ENCODE measurements at places on chromosomes 11 and 22. TPM values are rescaled to one million over a fixed set of nuclear protein-coding genes. Genes with fewer than 3 reads are reported as not detected.

The KCNE3 gene
- total RNA-seq = 2.9 TPM

GRCh38 chr11:117815262-117815803 is 9.2 kb downstream of the FXYD2 start:
- peak; percentile 79 for DNase-seq

The YDJC gene
- 5.4 TPM for total RNA-seq

The MFNG gene
- 14.4 TPM for total RNA-seq

DNA sequence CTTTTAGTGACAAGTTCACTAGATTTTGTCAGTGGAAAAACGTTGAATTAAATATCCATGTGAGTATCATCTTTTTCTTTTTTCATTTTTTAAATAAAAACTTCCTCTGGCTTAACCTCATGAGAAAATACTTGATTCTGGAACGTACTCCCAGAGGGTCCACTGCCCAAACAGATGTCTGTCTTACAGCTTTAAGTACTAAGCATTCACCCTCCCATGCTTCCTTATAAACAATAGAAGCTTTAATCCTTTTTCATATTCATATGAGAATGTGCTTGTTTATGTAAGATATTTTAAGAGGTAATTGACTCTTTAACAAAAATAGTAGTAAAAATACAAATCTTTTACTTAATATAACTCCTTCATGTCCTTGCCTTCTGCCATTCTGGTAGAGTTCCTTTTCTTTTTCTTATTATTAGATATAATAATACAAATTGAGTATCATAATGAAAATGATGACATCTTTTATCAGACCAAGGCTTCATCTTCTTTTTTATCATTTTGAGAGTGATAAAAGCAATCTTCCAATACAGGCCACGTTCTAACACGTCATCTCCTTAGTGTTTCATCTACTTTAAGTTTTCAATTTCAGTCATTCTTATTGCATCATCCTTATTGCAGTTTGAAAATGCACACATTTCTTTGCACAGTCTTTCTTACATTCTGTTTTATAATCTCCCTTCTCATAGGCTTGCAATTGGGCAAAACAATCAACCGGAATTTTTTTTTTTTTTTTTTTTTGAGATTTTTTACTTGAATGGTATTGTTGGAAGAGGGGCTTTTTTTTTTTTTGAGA is 69.5 kb upstream of the MYO18B start:
- DNase-seq = no peak

The FAM83F gene
- total RNA-seq = 6.1 TPM

GRCh38 chr11:92738276-92738675 is 231.2 kb upstream of the MTNR1B start:
- DNase-seq = no peak

DNA sequence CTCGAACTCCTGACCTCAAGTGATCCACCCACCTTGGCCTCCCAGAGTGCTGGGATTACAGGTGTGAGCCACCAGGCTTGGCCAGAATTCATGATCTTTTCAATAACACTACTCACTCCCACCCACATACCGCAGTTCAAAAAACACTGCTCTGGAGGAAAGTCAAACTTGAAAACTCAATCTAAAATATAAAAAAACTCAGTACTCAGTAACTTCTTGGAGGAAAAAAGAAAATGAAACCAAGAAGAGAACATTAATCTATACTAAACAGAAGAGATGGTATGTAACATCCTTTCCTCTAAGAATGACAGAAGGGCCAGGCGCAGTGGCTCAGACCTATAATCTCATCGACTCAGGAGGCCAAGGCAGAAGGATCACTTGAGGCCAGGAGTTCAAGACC is 58.3 kb downstream of the MRTFA start:
- no peak for DNase-seq

The IGSF9B gene
- 41.7 TPM for total RNA-seq

DNA sequence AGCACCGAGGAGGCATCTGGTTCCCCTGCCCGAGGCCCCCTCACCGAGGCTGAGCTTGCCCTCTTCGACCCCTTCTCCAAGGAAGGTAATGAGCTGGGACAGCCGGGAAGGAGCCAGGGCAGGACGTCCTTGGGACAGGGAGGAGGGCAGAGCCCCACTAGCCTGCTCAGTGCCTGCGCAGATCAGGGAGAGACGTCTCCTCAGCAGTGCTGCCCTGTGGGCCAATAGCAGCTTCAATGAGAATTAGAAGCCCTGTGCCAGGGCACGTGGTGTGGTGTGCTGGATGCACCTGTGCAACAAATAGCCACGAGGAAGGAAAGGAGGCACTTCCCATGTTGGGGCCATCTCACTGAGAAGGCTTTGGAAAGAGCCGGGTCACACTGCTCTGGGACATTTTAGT is 5.4 kb upstream of the SAC3D1 start:
- DNase-seq = peak; percentile 23

The RNF214 gene
- total RNA-seq = 17.3 TPM

- no peak for DNase-seq
Observed at GRCh38 chr11:105821372-105821771, 200.7 kb downstream of the MSANTD4 start.

- DNase-seq = no peak
Observed at GRCh38 chr22:50482107-50483074, 1.0 kb downstream of the ADM2 start.

- DNase-seq = no peak
Observed at GRCh38 chr11:113279591-113279990, 34.8 kb upstream of the TTC12 start.

The PARVG gene
- total RNA-seq = 3.1 TPM

The C11orf86 gene
- total RNA-seq = not detected

The KRTAP5-7 gene
- total RNA-seq = not detected

DNA sequence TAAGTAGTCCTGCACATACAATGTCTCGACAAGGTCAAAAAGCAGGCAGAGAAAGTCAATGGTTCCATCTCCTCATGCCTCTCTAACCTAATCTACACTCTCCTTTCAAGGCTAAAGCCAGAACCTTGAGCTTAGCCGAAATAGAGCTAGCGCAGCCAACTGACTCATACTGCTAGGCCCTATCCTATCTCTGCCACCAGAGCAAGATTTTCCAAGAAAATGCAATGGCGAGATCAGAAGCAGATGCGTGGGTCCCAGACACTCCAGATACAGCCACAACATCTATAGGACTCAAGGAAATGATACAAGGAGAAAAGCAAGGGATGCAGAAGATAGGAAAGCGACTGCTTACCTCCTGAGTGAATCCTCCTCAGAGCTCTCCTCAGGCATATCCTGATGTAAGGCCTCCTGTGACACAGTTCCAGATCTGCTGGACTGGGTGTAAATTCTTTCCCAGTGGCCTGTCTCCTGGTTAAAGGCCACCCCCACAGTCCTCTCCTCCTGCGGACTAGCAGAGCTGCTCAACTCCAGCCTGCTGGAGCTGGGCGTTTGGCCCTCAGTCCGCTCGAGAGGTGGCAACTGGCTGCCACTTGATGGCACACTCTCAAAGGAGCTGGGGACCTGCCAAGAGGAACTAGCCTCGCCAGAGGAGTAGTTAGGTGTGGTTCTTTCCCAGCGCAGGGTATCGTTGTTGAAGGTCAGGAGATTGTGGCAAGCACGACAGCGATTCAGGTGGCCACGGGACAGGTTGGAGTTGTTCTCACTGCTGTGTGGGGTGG is 52.0 kb downstream of the AMBRA1 start:
- DNase-seq = no peak

GRCh38 chr11:36601155-36601554 is 3.1 kb upstream of the RAG2 start:
- DNase-seq = no peak

DNA sequence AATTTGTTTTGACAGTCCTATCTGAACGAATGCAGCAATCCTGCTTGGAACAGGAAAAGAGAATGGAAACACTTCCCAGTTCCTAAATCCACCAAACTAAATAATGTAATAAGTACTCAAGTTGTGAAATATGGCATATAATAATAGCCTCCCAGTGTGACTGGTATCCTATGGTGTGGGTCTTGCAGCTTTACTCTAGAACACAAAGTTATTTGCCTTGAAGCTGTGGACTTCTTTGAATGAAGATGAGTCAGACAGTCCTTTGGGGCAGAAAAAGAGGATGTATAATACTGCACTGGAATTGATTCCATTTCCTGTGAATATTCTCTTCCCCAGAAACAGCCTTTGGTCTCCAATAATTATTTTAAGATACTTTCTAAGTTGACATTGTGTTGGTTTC is 887.0 kb downstream of the KCNA4 start:
- DNase-seq = no peak

DNA sequence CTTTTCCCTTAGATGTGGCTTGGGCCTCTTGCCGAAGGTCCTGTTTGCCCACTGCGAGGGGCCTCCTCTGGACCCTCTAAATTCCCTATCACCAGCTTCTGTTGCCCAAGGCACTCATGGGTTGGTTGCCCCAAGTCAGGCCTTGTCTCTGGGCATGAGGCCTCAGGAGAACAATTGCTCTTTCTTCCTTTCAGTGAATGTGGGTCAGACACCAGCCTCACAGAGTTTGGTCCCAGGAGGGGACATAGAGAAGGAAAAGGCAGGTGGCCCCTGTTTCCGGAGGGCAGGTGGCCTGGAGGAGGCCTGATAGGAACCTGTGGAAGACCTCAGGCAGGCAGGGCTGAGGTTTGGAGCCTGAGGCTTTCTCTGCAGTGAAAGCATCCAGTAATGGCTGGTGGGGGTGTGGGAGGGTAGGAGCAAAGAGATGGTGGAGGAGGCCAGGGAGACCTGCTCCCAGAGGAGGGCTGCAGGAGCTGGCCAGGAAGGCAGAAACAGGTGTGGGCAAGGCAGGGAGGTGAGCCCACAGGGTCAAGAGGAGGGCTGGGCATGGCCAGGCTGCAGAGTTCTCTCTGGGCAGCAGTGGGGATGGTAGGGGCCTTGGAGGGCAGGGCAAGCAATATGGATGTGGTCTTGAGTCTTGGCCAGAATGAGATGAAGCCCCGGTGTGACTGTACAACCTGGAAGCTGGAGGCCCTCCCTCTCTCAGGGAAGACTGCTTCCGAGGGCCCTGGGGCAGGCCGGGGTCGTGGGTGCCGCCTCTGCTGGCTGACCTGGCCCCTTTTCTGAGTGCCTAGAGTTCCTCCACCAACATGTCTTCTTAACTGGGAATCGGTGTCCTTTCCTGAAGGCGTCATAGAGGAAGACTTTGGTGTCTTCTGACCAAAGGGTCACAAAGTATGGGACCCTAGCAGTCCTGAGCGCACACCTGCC is 28.0 kb upstream of the LMO1 start:
- DNase-seq = no peak

The AAMDC gene
- 139 TPM for total RNA-seq

GRCh38 chr22:42439821-42440674 is 7.8 kb upstream of the NFAM1 start:
- peak; percentile 76 for DNase-seq

DNA sequence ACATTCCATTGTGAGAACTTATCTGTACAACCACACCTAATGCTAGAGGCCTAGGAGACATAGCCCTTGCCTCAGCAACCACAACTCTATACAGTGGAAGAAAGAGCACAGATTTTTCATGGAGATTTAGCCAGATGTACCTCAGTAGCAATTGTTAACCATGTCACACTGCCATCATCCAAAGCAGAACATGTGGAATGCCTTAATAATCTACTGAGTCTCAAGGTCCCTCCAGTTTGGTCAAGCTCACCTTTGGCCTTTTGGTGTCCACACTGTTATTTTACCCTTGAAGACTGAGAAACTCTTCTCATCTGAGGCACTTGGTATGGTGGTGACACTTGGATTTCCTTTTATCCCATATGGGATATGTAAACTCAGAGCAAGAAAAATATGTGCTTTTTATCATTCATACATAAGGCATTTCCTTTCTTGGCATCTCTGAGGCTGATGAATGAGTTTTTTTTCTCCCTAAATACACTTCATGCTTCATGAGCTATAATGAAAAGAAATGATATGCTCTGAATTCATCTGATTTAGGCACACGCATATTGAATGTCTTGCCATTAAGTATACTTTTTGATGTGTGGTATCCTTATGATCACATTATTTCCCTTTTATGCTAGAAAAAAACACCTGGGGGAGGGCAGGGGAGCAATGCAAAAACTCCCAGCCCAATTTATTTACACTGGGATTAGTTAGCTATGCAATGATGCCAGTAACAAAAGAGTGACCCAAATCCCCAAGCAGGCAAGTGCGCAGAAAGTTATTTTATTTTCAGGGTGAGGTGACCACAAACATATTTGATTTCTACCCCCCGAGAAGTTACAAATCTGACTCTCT is 63.3 kb upstream of the ME3 start:
- DNase-seq = no peak

- DNase-seq = no peak
Observed at GRCh38 chr22:33515795-33516194, 404.5 kb downstream of the LARGE1 start.

GRCh38 chr11:59182457-59183151 is 10.7 kb downstream of the DTX4 start:
- no peak for DNase-seq

GRCh38 chr22:48772286-48772907 is 1055.3 kb downstream of the BRD1 start:
- DNase-seq = no peak

DNA sequence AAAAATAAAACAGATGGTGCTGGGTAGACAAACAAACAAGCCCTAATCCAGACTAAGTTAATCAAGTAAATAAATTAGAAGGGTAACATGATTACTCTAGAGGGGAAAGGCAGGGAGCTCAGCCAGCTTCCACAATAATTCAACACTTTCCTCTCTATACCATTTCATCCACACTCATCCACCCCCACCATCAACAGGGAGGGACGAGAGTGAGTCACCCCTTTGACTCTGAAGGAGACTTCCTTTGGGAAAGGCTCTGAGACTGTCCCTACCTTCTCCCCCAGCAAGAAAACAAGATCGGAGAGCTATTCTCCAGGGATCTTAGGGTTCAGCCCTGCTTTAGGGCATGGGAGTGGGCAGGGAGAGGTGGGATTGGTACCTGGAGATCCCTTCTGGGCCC is 33.1 kb downstream of the TRIM66 start:
- DNase-seq = no peak

GRCh38 chr11:93741882-93742226 is 382 bp downstream of the C11orf54 start:
- DNase-seq = no peak

GRCh38 chr11:11607772-11608171 is 14.0 kb downstream of the GALNT18 start:
- DNase-seq = no peak

GRCh38 chr11:11068113-11068512 is 210.3 kb upstream of the ZBED5 start:
- DNase-seq = no peak

The SCYL1 gene
- total RNA-seq = 55.6 TPM

The APOBEC3B gene
- total RNA-seq = 0.78 TPM

- no peak for DNase-seq
Observed at GRCh38 chr11:124769806-124770774, 8.0 kb upstream of the ESAM start.

The TTC12 gene
- 5.3 TPM for total RNA-seq

DNA sequence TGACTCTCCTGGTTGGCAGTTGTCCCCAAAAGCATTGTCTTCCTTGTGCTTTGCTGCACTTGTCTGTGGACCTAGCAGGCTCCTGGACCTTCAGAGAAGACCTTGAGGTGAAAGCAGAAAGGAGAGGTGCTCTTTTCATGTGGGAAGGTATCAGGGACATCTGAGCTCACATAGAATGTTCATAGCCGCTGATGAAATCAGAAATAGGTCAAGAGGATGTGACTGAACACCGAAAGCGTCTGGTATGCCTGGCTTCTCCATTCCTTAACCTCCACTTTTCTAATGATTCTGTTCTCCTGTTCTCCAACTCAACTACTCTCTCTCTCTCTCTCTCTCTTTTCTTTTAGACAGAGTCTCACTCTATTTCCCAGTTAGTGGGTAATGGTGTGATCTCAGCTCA is 6.2 kb upstream of the CUL5 start:
- DNase-seq = no peak

- no peak for DNase-seq
Observed at GRCh38 chr11:26043665-26044064, 288.3 kb upstream of the ANO3 start.
